ENCODE measurements at places on chromosomes 11 and 22.

DNA sequence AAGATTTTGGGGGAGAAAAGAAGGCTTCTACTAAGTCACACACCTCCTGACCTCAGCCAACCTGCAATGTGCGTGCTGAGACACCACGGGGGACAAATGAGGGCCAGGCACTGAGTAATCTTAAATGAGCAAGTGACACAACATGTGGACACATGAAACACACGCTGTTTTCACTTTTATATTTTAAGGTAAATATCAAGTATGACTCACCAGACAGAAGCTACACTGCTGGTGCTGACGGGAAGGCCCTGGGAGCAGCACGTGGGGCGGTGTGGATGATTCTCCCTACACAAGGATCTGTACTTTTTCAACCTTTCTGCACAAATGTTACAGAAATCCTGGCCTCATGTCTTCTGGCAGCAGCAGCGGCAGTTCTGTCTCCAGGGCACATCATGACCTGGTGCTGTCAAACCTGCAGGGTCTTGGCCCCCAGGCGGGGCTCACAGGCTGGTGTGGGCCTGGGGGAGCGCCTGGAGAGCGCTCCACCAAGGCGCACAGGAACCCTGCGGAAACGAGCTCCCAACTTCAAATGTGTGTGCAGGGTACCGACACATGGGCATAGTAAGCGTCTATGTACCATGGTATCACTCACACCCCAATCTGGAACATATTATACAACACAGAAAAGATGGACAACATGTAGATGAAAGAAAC is 61.7 kb downstream of the DGCR2 start:
- DNase-seq: no peak

DNA sequence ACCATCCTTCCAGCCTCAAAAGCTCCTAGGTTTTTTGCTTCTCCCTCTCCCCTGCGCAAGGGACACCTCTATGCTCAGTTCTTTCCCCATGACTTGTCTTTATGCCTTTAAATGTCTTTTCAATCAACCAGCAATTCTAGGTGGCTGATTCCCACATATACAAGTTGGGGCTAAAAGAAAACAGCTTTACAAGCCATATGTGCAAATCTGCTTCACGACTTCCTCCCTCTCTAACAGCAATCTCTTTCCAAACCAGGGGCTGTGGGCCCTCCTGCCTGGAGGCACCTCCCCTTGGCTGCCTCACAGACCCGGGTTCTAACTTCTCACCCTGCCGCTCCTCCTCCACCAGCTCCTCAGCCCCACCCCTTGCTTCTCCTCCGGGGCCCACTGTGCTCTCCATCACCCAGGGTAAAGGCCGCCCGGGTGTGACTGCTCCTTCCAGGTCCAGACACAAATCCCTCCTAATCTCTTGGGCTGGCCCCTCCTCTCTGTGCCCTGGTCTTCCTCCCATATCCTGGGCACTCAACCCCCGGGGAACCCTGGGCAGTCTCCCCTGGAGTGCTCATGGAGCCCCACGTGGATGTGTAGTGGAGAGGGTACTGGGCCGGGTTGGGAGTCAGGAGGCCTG is 14.1 kb downstream of the TMPRSS13 start:
- DNase-seq: no peak

DNA sequence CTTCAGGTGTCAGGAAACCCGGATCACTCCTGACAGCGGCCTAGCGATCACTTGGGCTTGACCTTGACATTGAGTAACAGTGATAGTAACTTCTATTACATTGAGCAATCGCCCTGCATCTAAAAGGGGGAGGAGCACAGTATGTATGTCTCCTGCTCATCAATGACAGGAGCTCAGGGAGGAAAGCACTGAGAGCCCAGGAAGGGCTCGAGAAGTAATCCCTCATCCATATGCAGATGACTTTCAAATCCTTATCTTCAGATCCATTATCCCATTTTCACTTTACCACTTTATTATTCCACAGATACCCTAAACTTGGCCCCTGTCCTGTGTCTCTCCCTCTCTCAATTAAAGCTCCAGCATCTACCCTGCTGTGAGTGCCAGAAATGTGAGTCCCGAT is 47.8 kb downstream of the ABTB2 start:
- DNase-seq: no peak

DNA sequence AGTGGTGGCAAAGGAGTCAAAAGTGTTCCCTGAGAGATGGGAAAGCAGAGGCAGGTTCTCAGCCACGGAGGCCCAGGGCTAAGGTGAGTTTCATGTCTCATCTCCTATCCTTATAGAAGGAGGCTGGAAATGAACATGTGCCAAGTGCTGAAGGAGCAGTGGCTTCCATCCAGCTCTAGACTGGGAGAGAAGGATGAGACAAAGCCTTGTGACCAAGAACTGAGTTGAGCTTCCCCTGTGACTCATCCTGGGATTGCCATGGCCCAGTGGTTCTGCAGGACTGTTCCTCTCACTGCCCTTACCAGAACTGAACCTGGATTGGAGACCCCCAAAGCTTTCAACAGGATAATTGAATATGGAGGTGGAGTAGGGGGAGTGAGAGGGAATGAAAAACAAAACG is 16.7 kb upstream of the OR9Q1 start:
- DNase-seq: no peak

- DNase-seq: no peak
Observed at GRCh38 chr11:82183346-82183745, 550.3 kb downstream of the FAM181B start.

- DNase-seq: no peak
Observed at GRCh38 chr11:69305885-69306540, 12.1 kb downstream of the MYEOV start.

DNA sequence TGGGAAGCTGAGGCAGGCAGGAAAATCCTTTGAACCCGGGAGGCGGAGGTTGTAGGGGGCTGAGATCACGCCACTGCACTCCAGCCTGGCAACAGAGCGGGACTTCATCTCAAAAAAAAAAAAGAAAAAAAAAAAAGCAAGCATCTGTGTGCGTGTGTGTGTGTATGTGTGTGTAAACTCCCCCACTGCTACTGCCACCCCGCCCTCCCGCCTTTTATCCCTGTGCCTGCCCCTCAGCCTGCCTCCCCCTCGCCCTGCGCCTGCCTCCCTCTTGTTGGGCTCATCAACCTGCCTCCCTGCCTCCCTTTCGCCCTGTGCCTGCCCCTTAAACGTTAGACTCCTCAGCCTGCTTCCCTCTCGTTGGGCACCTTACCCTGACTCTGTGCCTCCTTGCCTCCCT is 18.0 kb downstream of the TMEM258 start:
- DNase-seq: no peak

GRCh38 chr11:114130115-114130576 is 70.6 kb downstream of the ZBTB16 start:
- DNase-seq: no peak

- no peak for DNase-seq
Observed at GRCh38 chr11:134025082-134025429, 43.8 kb upstream of the JAM3 start.

GRCh38 chr22:31091106-31091975 is 10.2 kb downstream of the SMTN start:
- no peak for DNase-seq

DNA sequence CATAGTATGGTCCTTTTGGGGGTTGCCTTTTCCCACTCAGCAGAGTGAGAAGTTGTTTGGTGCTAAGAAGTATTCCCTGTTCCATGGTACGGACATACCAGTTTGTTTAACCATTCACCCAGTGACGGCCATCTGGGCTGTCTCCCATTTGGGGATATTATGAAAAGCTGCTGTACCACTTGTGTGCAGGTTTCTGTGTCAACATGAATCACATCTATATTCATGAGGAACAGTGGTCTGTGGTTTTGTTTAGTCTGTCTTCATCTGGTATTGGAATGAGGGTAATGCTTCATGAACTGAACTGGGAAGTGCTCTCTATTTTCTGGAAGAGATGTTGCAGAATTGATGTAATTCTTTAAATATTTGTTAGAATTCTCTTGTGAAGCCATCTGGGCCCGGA is 89.5 kb downstream of the TRMU start:
- no peak for DNase-seq

DNA sequence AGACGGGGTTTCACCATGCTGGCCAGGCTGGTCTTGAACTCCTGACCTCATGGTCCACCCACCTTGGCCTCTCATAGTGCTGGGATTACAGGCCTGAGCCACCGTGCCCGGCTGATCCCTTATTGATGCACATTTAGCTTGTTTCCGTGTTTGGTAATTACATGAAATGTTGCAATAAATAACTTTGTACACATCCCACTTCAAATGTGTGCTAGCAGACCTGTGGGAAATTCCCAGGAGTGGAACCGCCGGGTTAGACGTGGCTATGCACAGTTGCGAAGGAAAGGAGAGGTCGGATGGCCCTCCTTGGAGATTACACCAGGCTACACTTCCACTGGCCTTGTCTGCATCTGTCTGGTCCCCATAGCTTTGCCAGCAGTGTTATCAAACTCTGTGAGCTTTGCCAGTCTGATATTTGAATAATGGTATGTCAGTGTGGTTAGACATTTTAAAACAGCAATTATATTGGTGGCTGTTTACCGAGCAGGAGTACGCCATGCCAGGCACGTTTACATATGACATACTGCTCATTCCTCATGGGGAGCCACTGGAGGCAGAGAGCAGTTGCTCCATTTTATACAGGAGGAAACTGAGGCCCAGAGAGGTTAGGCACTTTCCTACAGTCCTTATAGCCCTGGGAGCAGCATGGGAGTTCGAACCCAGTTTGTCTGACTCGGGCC is 27.2 kb upstream of the SYT7 start:
- no peak for DNase-seq

- no peak for DNase-seq
Observed at GRCh38 chr11:66910669-66911068, 47.5 kb downstream of the PC start.

DNA sequence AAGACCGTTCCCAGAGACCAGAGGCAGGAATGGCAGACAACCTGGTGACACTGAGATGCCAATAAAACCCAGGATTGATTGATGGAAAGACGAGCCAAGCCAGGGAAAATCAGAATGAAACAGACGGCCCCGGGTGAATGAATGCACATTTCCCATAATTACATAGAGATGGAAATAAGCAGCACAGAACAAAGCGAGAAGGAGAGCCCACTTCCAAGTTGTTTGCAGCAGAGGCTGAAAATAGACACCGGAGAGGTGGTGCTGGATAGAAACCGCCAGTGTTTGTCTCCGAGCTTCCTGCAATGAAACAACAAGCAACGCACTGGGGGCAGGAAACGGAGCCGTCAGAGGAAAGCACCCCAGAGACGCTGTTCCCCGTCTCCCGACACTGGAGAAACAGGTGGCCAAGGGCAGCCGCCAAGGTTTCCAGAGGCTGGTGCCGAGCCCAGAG is 406.8 kb downstream of the SHANK2 start:
- no peak for DNase-seq

DNA sequence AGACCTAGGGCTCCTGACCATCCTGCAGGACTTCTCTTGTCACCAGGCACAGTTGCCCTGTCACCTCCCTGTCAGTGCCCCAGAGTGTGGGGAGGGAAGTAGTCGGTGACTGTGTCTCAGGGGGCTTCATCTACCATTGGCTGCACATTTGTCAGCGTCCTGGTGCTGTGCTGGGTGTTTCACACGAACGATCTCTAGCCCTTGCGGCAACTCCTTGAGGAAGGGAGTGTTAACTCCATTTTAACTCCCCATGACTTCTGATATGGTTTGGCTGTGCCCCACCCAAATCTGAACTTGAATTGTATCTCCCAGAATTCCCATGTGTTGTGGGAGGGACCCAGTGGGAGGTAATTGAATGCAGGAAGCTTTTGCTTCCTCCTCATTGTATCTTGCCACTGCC is 7.1 kb downstream of the TSKU start:
- no peak for DNase-seq

DNA sequence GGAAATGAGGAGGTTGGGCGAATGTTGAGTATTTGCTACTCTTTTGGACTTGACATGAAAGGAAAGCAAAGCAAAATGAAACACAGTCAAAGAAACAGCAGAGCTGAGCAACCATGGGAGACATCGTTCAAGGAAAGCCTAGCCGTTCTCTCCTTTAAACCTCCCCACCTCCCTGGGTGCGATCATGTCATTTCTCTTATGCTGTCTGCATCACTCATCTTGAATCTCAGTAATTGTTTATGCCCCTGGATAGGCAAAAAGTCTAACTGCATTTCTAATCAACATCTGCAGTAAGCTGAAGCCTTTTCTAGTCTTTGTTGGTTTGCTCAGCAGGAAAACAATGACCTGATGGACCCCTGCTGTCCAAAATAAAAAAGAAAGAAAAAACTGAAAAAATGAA is 107.0 kb downstream of the MSANTD4 start:
- no peak for DNase-seq

- DNase-seq: peak; percentile 61
Observed at GRCh38 chr11:112113539-112114457, 27.1 kb downstream of the SDHD start.

DNA sequence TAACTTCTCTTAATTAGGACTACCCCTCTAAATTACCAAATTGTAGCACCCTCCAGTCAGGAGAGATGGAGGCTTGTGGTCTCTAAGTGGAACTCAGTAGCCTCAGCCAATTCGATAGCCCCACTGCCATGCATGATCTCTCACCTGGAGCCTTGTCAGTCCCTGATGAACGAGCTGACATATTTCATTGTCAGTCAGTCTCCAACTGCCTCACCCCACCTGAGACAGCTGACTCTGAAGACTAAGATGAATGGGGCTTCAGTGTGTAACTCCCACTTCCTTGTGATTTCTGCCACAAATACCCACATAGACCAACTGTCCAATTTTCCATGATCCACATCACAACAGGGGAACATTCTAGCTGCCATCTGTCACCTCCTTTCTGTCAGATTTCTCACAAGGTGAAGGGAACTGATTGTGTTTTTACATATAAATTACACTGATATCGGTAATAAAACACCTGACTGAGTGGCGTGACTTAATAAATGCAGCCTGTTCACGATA is 206.5 kb downstream of the FAM181B start:
- no peak for DNase-seq

- DNase-seq: no peak
Observed at GRCh38 chr11:824292-824880, 3.3 kb upstream of the CRACR2B start.

DNA sequence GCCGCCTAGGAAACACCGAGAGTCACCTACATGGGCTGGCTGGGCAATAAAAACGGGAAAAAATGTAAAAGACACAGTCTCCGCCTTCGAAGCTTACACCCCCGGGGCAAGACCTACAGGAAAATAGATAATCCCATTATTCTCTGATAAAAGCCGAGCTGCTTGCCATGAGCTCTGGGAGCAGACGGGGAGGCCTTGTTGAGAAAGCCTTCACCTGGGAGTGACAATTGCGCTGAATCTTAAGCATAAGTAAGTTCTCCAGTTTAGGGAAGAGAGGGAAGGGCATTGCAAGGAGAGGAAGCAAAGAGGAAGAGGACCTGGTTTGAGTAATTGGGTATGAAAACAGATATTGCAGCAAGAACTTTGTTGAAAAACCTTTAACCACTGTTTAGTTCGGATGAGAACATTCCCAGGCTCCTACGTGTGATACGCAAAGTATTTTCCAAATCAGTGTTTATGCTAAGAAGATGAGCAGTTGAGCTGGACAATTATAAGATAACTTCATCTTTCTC is 813 bp upstream of the BTBD10 start:
- no peak for DNase-seq

GRCh38 chr22:17829695-17830042 is 55.4 kb upstream of the BID start:
- DNase-seq: no peak

GRCh38 chr22:23715806-23716375 is 25.1 kb downstream of the RGL4 start:
- DNase-seq: no peak

All from GM10248 (cell line).